NCI-H526 (cell line): ENCODE measurements at places on chromosomes 2 and 18.

GRCh38 chr2:72457801-72458516, 310.3 kb upstream of the CYP26B1 start:
- no peak for DNase-seq

- no peak for DNase-seq
These were observed 177.2 kb upstream of the CXCR4 start for GRCh38 chr2:136295168-136295567.

- DNase-seq = no peak
These were observed 141.4 kb upstream of the SERTAD2 start for GRCh38 chr2:64795024-64795592.

DNA sequence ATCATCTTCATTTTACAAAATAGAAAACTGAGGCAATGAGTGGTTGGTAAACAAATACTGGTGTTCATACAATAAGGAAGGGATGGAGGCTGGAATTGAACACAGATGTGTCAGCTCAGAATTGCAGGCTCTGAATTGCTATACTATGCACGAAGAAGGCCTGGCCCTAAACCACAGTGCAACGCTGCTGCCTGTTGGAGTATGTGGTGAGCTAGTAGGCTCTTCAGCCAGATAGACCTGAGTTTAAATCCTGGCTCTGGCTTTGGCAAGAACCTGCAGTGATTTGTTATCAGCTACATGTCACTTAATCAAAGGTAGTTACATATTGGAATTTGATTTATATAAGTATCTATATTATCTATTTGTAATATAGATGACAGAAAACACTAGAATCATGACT, 1602.4 kb upstream of the CELF4 start:
- DNase-seq = no peak

DNA sequence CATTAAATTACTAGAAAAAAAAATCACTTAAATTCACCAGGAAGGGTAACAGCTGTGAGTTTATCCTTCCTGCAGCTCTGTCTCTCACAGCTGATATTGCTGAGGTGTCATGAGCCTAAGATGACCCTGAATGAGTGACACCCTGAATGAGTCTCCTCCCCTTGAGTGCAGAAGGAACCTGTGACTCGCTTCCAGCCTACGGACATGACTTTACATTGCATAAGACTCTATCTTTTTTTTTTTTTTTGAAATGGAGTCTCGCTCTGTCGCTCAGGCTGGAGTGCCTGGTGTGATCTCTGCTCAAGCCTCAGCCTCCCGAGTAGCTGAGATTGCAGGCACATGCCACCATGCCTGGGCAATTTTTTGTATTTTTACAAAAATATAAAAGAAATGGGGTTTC, 14.1 kb downstream of the MRO start:
- no peak for DNase-seq

GRCh38 chr2:230987137-230988020, 8.5 kb upstream of the SPATA3 start:
- peak; percentile 83 for DNase-seq

GRCh38 chr2:142926445-142926844, 49.0 kb downstream of the KYNU start:
- DNase-seq = no peak

GRCh38 chr2:202643012-202643858, 8.5 kb downstream of the FAM117B start:
- DNase-seq = no peak

GRCh38 chr2:17517481-17518211, 594 bp downstream of the RAD51AP2 start:
- DNase-seq = no peak

- DNase-seq = no peak
These were observed 126.1 kb downstream of the INHBB start for GRCh38 chr2:120472031-120472430.

GRCh38 chr2:223107825-223108224, 55.8 kb downstream of the KCNE4 start:
- no peak for DNase-seq

DNA sequence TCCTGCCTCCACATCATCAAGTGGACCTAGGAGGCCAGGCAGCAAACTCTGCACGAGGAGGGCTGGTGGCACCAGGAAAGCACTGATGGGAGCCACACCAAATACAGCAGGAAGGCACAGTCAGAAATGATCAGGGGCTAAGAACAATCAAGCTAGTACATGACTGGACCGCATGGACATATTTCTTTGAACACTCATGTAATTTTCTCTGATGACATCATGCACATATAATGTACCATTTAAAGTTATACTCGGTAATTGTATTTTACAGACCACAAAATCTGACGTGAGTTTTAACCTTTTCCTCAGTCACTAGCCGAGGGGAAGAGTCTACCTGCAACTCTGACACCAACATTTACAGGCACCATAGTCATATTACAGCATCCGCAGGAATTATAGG, 76.7 kb downstream of the XDH start:
- no peak for DNase-seq

DNA sequence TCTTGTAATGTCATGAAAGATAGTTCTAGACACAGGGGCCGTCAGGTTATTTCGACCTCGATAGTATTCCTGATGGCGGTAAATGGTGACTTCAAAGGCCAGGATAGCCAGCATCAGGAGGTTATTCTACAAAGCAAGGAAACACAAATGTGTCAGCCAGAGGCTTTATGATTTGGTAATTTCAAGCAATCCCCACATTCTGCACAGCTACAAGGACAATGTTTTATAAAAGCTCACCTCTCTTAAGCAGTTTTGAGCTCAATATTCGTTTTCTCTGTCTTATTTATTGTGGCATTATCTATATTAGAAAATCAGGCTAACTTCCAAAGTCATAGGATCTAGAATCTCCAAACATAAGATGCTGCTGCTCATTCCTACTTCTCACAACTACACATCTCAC, 235.2 kb downstream of the NAPG start:
- no peak for DNase-seq

DNA sequence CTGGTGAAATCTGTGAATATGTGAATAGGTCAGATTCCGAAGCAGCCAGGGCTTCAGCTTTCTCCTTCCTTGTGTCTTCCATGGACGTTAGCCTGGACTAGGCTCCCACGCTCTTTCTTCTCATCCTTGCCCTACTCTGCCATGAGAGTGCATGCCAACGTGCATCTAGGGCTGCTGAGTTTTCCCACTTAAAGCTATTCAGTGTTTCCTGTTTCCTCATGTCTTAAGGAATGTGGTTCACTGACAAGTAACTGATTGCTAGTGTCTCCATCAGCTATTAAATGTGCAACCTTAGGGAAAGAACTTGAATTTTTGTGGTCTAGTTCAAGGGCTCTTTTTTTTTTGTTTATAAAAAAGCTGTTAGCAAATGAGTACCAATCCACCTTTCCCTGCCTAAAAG, 642.3 kb upstream of the LINC00305 start:
- DNase-seq = no peak
